A549 treated with dexamethasone at 1 μM for 4 hours (cell line): ENCODE measurements at places on chromosomes 12 and 14. TPM values are rescaled to one million over a fixed set of nuclear protein-coding genes. Genes with fewer than 3 reads are reported as not detected.

The C14orf132 gene
- total RNA-seq = 5.0 to 9.9 TPM (median 7.8 TPM) in 5 replicates

The OSGEP gene
- 19.5 to 24.1 TPM (median 23.7 TPM) in 5 replicates for total RNA-seq

The SAMD15 gene
- 1.7 to 2.6 TPM (median 2.2 TPM) in 5 replicates for total RNA-seq

The NOVA1 gene
- 3.9 to 5.5 TPM (median 4.2 TPM) in 5 replicates for total RNA-seq

The PLA2G1B gene
- 0.18 TPM in 1 of 5 replicates, not detected in the others for total RNA-seq

The ADAM21 gene
- total RNA-seq = 0.08 TPM in 1 of 5 replicates, not detected in the others

The KIF26A gene
- 1.9 to 4.4 TPM (median 3.9 TPM) in 5 replicates for total RNA-seq

The ANP32D gene
- total RNA-seq = not detected in 5 replicates

The TSHR gene
- total RNA-seq = not detected in 5 replicates

The C1S gene
- total RNA-seq = 41.7 to 58.5 TPM (median 47.4 TPM) in 5 replicates

The ADCY4 gene
- 0.08 TPM in 1 of 5 replicates, not detected in the others for total RNA-seq

The ESR2 gene
- total RNA-seq = 0.06 to 0.15 TPM (median 0.09 TPM) in 4 of 5 replicates, not detected in the other

The OR6S1 gene
- not detected in 5 replicates for total RNA-seq

The ABCC9 gene
- total RNA-seq = 0.01 to 0.02 TPM in 2 of 5 replicates, not detected in the others

The DNAL1 gene
- 8.6 to 11.6 TPM (median 11.1 TPM) in 5 replicates for total RNA-seq

The DDN gene
- total RNA-seq = 0.56 to 0.71 TPM (median 0.67 TPM) in 5 replicates

The SERPINA3 gene
- total RNA-seq = 10.4 to 14.2 TPM (median 12.6 TPM) in 5 replicates

The STXBP6 gene
- 2.4 to 3.0 TPM (median 2.8 TPM) in 5 replicates for total RNA-seq

The BDKRB1 gene
- 0.38 to 0.66 TPM (median 0.44 TPM) in 5 replicates for total RNA-seq

The C12orf54 gene
- not detected in 5 replicates for total RNA-seq

The SLC22A17 gene
- 5.2 to 8.3 TPM (median 6.2 TPM) in 5 replicates for total RNA-seq

The DCN gene
- not detected in 5 replicates for total RNA-seq

The MGAT4C gene
- total RNA-seq = 0.04 to 0.07 TPM in 2 of 5 replicates, not detected in the others

The POLE2 gene
- 12.2 to 15.7 TPM (median 13.4 TPM) in 5 replicates for total RNA-seq

The KLHL33 gene
- total RNA-seq = 0.01 TPM in 1 of 5 replicates, not detected in the others

The KRT83 gene
- 2.4 to 3.0 TPM (median 2.8 TPM) in 5 replicates for total RNA-seq

The SERPINA5 gene
- total RNA-seq = 0.07 to 0.27 TPM (median 0.17 TPM) in 5 replicates

The ITGB7 gene
- total RNA-seq = 0.14 to 0.36 TPM (median 0.28 TPM) in 5 replicates

The SIX4 gene
- 1.7 to 3.1 TPM (median 2.8 TPM) in 5 replicates for total RNA-seq

The NYNRIN gene
- 0.30 to 0.58 TPM (median 0.49 TPM) in 5 replicates for total RNA-seq

The DHRS2 gene
- total RNA-seq = 5.5 to 8.7 TPM (median 6.3 TPM) in 5 replicates

The CLBA1 gene
- total RNA-seq = 14.3 to 17.6 TPM (median 15.2 TPM) in 5 replicates
